ENCODE measurements at places on chromosomes 3 and 15. TPM values are rescaled to one million over a fixed set of nuclear protein-coding genes. Genes with fewer than 3 reads are reported as not detected.

CELF6 gene
- total RNA-seq: 0.58 TPM

ANKUB1 gene
- not detected for total RNA-seq

ATP13A4 gene
- 5.1 TPM for total RNA-seq

UBAP1L gene
- total RNA-seq: 6.3 TPM

GRCh38 chr3:24505691-24506550, 11.3 kb upstream of the THRB start:
- peaks cover 16% of the 10 kb centered on the region for H3K4me1 ChIP-seq
- no peak for DNase-seq
- H3K4me3 ChIP-seq: no peak overlapping the region
- no peak overlapping the region for H3K27ac ChIP-seq

DNA sequence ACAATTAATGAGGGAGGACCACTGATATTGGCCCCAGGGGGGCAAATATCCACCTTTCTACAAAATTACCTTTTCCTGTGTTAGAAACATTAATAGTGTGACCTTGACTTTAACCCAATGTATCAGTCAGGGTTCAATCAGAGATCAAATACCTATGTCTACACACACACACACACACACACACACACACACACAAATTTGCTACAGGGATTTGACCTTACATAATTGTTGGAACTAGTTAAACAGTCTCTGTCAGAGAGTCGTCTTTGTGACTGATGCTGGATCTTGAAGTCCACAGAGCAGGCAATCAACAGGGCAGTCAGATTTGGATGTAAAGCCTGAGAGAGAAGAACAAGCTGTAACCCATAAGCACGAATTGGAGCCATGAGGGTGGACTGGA, 32.5 kb downstream of the TM4SF4 start:
- no peak for DNase-seq
- H3K4me1 ChIP-seq: peaks cover 8% of the 10 kb centered on the region
- no peak overlapping the region for H3K4me3 ChIP-seq
- peaks cover 30% of the 10 kb centered on the region for H3K27me3 ChIP-seq

- H3K27me3 ChIP-seq: no peaks in the 10 kb centered on the region
- H3K4me1 ChIP-seq: no peaks in the 10 kb centered on the region
- DNase-seq: no peak
- peaks cover 10% of the 10 kb centered on the region for H3K36me3 ChIP-seq
- no peak overlapping the region for H3K4me3 ChIP-seq
Observed at GRCh38 chr3:4322635-4323034, 19.5 kb downstream of the SETMAR start.

DNA sequence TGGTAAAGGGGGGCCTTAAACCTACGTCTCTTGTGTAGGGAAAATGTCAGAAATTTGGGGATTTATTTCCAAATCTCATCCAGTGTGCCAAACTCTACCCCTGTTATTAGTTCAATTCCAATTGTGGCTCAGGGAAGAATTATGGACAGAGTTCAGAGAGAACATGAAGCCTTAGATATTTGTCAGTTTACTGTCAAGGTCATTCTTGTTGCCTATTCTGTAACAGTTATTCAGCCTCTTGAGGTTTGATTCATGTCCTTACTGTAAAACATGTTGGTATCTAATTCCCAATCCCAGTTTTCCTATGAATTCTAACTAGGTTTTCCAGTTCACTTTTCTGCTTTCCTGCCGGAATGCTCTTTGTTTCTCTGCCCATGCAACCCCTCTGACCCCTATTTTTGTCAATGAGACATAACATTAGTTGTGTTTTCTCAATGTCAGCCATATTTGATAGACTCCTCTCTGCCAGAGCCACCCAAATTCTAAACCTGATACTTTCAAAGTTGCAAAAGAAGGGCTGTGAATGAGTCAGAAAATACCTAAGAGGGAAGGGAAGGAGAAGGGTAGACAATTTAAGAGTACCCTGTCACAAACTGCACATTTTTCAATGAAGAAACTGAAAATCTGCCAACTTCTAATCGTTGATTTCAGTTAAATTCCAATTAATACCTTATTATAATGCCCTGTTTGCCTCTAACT, 52.4 kb downstream of the ATOSA start:
- peaks cover 6% of the 10 kb centered on the region for H3K4me1 ChIP-seq
- no peak overlapping the region for H3K4me3 ChIP-seq
- H3K27ac ChIP-seq: no peak overlapping the region
- no peaks in the 10 kb centered on the region for H3K27me3 ChIP-seq
- peaks cover 11% of the 10 kb centered on the region for H3K36me3 ChIP-seq

GRCh38 chr3:141415953-141416352, 47.6 kb downstream of the ZBTB38 start:
- H3K4me3 ChIP-seq: no peak overlapping the region
- no peak for DNase-seq
- H3K27me3 ChIP-seq: no peaks in the 10 kb centered on the region
- H3K4me1 ChIP-seq: peaks cover 74% of the 10 kb centered on the region
- peak overlapping the region; percentile 97 for H3K27ac ChIP-seq

DNA sequence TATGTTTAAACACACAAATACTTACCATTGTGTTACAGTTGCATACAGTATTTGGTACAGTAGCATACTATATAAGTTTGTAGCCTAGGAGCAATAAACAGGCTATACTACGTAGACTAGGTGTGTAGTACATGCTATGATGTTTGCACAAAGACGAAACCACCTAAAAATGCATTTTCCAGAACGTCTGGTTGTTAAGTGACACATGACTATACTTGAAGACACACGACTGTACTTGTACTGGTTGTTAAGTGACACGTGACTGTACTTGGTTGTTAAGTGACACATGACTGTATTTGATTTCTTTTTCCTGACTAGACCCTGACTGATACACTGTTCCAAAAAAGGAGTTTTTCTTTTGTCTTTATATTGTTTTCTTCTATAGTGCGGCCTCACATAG, 34.1 kb downstream of the RAB8B start:
- H3K4me3 ChIP-seq: no peak overlapping the region
- peaks cover 3% of the 10 kb centered on the region for H3K36me3 ChIP-seq
- H3K4me1 ChIP-seq: peaks cover 79% of the 10 kb centered on the region
- no peaks in the 10 kb centered on the region for H3K27me3 ChIP-seq

DNA sequence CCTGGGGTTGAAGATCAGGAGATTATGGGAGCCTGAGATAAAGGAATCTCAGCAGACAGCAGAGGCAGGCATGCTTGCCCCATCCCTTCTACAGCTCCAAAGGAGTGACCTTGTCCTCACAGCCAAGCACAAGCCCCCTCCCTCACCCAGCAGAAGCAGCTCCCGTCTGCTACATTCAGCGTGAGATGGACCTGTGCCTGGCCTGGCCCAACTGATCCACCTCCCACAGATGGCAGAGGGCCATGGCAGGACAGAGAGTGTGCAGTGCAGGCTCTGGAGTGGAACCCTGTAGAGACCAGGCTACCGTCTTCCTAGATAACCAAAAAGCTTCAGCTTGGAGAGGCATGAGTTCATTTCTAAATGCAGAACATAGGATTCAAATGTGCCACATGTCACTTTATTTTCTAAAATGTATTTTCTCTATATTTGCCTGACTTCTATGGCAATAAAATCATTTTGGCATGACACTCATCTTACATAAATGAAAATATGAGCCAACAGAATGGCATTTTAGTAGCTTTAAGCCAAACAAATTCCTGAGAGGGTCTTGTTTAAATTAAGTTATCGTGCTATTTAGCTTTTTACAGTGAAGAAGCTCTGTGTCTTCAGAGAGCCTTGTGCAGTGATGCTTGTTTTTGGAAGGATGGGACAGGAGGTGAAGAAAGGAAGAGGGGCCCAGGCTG, 43.7 kb downstream of the SLC12A8 start:
- H3K27me3 ChIP-seq: peaks cover 23% of the 10 kb centered on the region
- no peak overlapping the region for H3K4me3 ChIP-seq
- DNase-seq: no peak
- no peak overlapping the region for H3K27ac ChIP-seq

DNA sequence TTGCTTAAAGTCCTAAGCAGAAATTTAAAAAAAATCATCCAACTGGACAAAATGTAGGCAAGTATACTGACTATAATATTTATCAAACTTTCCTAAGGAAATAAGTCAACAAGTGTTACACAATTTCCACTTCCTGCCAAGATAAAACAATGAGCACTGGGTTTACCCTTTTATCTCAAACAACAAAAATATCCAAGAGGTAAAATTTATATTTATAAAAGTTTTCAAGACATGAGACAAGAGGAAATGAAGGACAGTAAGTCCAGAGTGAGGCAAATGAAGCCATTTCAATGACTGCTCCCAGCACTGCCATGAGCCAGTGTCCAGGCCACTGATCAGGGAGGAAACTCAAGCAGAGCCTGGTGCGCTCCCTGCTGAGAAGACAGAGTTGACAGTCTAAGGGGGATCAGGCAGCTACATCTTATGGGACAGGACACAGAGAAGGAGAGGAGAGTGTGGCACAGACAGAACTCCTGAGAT, 439.4 kb downstream of the RAP2B start:
- no peaks in the 10 kb centered on the region for H3K27me3 ChIP-seq
- no peak overlapping the region for H3K27ac ChIP-seq
- no peak for DNase-seq
- H3K4me1 ChIP-seq: peaks cover 6% of the 10 kb centered on the region
- no peaks in the 10 kb centered on the region for H3K36me3 ChIP-seq
